NCI-H524 (cell line): ENCODE measurements at places on chromosomes 7 and 10.

GRCh38 chr7:70042533-70042932, 444.3 kb downstream of the AUTS2 start:
- no peak for DNase-seq

DNA sequence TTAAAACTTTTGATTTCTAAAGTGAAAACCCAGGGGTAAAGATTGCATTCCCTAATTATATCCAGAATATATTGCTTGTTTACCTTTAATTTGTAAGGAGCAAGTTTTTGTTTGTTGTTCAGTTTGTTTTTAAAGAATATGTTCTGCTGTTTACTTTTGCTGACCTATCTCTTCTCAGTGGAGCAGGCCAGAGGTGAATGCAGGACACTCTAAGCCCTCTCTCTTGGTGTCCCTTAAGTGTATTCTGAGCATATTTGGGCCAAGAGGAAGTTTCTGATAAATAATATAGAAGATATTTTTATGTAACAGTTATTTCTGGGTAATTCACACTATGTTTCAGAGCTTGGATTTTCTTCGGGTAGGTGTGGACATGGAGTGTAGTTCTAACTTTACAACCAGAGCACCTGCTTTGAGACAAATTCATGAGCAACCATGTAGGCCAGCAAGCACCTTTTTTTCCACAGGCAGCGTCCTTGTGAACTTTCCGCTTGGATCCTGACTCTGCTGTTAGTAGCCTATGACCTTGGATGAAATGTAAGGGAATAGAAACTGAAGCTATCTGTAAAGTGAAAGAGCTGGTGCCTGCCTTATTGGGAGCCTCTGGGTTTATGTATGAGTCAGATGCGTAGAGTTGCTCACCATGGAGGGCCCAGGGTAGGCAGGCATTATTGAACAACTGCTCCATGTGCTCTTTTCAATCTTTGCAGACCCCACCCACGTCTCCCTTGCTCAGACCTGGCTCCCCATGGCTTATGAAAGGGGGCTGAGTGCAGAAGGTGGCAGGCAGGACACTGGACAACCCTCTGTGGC, 16.1 kb downstream of the OGDH start:
- DNase-seq: no peak

- no peak for DNase-seq
Measured at GRCh38 chr7:24902276-24902675, 77.7 kb downstream of the OSBPL3 start.

DNA sequence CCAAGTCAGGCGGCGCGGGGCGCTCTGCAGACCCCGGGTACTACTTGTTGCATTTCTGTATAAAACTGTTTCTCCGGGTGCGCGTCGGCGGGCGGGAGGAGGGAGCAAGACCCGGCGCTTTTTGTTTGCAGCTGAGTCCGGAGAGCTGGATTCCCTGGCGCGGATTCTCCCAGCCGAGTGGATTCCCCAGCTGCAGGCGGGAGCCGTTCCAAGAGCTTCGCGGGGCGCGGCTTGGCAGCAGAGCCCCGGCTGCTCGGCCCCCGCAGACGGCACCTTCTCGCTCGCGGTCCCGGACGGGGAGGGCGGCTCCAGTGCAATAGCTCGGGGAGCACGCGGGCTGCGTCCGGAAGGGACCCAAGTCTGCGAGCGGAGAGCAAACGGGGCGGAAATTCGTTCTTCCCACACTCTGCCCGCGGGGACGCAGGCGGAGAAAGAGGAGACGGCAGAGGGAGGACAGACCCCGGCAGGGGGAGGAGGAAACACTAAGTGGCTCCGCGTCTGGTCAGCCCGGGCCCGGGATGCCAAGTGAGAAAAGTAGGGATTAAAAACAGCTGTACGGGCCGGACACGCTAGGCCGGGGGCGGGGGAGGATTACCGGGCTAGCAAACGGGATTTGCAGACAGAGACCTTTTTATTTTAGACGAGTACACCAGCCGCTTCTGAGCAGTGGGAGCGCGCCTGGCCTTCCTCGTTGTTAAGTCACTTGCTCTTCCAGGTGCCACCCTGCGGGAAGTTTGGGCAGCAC, at the start of gene TRIL:
Gene TRIL, minus strand, starts transcription at position 96 of the 745 bp plus-strand sequence. CDS start 284 bp downstream, outside the sequence.
- DNase-seq: peak; percentile 76

DNA sequence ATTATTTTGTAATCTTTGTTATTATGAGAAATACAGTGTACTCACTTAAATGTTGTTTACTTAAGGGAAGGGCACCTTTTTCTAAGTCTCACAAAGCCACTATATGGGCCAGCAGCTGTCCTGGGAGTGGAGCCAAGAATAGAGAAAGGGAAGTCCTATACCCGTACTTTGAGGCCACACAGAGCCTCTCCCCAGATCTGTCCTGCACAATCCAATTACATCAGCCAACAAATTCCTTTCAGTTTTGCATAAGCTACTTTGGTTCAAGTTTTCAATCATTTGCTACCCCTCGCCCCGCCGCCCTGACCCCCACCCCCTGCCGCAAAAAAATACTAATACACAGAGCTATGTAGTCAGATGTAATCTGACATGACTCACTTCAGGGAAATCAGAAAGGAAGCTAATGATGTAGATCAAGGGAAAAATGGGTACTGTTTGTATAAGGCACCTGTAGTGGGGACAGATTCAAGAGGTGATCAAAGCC, 297.4 kb upstream of the NEBL start:
- no peak for DNase-seq

DNA sequence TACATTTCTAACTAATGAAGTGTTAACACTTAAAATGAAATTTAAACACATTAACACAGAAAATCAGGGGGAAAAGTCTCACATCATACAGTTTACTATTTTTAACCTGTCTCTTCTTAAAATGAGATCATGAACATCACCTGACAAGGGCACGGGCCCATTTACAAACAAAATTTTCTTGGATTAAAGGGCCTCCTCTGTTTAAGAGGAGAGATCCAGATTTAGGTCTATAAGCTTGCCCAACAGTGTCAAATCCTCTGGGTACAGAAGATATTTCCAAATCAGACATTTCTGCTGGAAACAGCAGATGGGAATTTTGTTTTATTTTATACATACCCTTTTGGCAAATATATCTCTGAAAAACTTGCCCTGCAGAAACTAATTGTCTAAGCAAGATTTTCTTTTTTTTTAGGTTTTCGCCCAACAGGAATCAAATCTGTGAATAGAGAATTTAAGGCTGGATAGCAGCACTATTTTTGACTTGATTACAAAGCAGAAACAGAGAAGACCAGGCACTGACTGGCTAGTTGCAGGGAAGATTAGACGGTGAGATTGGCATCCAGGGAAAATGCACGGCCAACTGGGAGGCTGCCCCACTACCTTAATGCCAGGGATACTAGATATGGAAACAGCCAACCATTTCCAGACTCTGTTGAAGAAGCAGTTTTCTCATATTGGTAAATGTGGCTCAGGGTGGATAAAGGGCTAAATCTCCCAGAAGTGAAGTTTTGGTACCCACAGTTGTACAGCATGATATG, 173.4 kb downstream of the LRRN3 start:
- no peak for DNase-seq

- no peak for DNase-seq
Measured at GRCh38 chr10:1244493-1244892, 188.3 kb downstream of the WDR37 start.

GRCh38 chr7:110119883-110120581, 970.9 kb upstream of the LRRN3 start:
- no peak for DNase-seq

- DNase-seq: no peak
Measured at GRCh38 chr7:157391036-157391710, 54.4 kb downstream of the DNAJB6 start.

GRCh38 chr10:89813546-89813945, 112.2 kb downstream of the KIF20B start:
- DNase-seq: no peak

DNA sequence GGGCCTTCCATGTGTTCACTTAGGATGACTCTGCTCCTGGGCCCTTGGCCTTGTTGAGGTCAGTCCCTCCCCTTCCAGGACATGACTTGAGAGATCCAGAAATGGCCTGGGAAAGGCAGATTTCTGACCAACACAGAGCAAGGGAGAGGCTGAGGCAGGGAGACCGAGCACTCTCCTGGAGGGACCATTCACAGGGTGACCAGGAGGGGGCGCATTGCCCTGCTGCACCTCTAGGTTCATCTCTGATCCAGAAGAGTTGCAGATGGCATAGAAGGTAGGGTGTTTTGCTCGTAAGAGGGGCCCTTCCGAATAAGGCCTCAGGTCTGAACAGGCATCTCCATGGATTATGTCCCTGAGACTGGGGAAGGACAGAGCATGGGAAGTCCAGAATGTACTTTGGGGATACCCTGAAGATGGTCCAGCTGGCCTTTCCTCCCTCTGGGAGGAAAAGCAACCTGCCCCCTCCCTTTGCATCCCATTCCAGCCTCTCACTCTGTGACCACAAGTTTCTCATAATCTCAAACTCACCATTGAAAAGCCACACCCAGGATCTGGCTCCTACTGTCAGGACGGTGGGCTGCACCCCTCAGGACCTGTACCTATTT, 6.6 kb downstream of the DMBT1 start:
- no peak for DNase-seq

DNA sequence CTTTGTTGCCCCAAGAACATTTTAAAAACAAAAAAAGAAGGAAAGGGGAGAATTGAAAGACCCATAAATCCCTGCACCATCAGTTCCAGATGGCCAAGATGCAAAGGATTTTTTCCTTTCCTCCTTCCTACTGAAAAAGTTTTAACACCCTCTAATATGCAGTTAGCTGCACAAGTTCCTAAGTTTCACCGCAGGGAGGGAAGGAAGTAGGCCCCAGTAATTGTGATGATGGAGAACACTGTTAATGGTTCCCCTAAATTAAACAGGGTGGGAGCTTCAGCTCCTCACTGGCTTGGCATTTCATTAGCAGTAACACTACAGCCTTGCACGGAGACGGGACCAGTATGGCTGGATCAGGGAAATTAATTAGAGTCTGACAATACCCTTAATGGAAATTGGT, 63.7 kb upstream of the PPIF start:
- DNase-seq: no peak

GRCh38 chr10:94324609-94325233, 38.0 kb downstream of the NOC3L start:
- no peak for DNase-seq

DNA sequence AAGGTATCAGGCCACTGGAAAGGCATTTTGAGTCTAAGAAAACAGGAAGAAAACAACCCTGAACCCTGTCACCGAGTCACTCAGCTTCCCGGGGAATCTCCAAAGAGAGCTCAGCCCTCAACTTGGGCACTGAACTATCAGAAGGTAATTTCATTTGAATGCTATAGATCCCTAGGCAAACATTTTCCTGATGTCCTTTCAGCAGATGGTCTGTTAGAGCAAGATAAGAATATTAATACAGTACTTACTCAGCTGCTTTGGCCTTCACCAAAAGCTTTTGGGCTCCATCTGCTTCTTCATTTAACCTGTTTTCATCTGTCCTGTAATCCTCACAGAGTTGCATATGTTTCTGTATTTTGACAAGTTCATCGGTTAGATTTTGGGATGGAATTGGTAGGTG, 34.2 kb upstream of the LAMB1 start:
- peak; percentile 88 for DNase-seq

GRCh38 chr10:131140606-131141005, 170.9 kb downstream of the TCERG1L start:
- DNase-seq: no peak

- no peak for DNase-seq
Measured at GRCh38 chr7:101241443-101242349, 3.2 kb downstream of the FIS1 start.
